ENCODE measurements at places on chromosomes 13 and 19.

DNA sequence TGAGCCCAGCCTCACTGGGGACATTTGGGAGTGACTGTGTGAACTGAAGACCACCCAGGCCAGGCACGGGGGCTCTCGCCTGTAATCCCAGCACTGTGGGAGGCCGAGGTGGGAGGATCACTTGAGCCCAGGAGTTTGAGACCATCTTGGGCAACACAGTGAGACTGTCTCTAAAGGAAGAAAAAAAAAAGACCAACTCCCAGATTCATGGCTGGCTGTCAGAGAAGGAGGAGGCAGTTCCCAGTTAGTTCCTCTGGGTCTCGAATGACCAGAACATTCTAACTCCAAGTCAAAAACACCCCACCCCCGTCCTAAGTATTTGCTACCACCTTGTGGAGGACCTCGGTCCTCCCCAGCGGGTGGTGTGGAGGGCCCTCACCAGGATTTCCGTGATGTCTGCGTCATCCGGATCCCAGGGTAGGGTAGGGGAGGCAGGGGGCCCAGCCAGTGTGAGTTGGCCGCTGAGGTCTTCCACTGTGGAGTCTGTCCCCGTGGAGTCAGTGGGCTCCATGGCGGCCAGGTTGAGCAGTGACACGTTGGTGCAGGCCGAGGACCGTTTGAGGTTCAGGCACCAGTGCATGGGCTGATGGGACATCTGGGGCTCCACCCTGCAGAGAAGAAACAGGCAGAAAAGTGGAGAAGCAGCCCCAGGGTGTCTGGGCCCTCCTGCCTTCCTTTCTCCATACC is 1.3 kb downstream of the TSKS start:
- no peak for DNase-seq

DNA sequence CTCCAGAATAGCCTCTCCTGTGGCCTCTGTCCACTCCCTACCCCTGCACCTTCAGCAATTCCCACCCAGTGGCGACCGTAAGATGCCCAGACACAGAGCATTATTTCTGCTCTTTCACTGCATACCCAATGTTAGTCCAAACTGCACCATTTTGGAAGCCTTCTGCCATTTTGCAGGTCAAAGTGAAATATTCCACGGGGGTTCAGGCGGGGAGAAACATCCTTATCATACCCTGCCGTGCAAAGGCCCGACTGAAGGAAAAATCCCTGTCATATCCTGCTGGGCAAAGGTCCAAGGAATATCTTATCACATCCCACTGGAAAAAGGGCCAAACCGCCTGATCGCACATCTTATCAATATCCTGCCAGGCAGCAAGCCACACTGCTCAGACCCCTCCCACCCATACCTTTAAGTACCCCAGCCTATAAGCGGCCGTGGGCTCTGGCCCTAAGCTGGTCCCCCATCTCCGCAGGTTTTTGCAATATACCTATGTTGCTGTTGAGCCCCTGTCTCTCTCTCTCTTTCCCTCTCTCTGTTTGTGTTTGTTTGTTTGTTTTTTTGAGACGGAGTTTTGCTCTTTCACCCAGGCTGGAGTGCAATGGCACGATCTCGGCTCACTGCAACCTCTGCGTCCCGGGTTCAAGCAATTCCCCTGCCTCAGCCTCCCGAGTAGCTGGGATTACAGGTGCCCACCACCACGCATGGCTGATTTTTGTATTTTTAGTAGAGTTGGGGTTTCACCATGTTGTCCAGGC is 18.2 kb downstream of the CLEC11A start:
- no peak for DNase-seq

DNA sequence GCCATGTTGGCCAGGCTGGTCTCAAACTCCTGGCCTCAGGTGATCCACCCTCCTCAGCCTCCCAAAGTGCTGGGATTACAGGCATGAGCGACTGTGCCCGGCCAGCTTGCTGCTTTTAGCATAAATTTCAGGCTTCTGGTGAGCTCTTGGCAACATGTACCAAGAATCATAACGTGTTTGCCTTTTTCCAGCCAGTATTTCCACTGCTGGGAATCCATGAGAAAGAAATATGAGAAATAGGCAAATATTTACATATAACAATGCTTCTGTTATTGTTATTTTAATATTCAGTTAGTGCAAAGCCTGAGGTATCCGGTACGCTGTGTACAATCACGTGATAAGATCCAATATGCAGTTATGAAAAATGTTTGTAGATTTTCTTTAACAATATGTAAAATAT is 29.2 kb upstream of the CERS4 start:
- no peak for DNase-seq

- DNase-seq: no peak
Measured at GRCh38 chr13:93715866-93716265, 489.3 kb downstream of the GPC6 start.

DNA sequence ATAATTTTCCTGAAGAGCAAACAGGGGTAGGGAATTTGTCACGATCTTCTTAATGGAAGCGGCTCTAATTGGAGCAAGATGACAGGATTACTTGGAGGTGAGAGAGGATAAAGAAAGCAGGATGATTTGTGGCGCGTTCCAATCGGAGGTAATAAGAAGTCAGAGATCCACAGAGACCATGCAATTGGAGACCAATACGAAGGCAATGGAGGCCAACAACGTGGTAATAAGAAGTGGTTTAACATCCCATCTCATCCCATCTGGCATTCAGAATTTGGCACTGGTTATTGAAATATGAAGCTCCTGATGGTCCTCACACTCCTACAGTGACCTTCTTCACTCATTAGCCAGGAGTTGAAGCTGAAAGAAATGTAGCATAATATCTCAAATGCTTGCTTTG is 130.6 kb downstream of the DLEU7 start:
- DNase-seq: no peak

DNA sequence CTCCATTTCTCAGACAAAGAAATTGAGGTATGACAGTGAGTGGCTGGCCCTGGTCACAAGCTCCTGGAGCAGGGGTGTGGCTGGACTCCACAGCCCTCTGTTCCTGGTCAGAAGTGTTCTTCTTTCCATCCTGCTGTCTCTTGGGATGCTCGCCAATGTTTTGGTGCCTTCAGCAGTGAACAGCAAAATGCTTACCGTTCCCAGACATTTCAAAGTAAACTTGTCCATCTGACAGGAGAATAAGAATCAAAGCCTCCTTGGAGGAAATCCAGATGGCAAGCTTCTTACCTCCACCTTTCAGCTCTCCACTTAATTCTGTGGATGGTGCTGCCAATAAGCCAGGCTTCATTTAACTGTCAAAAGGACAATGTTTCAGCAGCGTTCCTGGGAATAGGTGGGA is 954.1 kb downstream of the UQCRFS1 start:
- no peak for DNase-seq

DNA sequence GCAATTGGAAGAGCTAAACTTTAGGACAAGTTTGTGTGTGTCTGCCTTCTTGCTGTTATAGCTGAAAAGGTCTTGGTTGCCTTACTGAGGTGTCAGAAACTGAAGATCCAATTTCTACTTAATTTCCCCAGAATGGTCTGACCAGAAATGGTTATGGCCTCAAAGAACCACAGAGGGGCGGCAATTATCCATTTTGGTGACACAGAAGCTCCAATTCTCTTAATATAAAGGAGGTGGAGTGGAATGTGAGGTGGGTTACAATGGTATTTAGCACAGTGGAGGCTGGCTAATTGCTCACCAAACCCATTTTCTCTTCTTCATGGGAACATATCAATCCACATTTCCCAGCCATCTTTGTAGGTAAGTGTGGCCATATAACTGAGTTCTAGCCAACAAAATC is 1157.2 kb downstream of the OLFM4 start:
- DNase-seq: no peak

All from GM04504 (cell line).